Activated T-cell treated with anti-CD3 and anti-CD28 coated beads, Interleukin-2, amount 50 U/mL, for 4 hours (primary cell): ENCODE measurements at places on chromosomes 6 and 20. TPM values are rescaled to one million over a fixed set of nuclear protein-coding genes. Genes with fewer than 3 reads are reported as not detected.

NT5E gene
- total RNA-seq, result 18.4 TPM

- no peak for DNase-seq
These were observed 93.3 kb downstream of the PPP1R14C start for GRCh38 chr6:150236114-150236513.

GRCh38 chr6:84362193-84362821 is 134.9 kb upstream of the CEP162 start:
- no peak for DNase-seq

GRCh38 chr6:31877651-31878161 is 1.1 kb downstream of the SLC44A4 start:
- DNase-seq, result no peak

PI3 gene
- total RNA-seq, result 0.52 TPM

GRCh38 chr20:20847814-20848213 is 135.4 kb upstream of the RALGAPA2 start:
- DNase-seq, result no peak

GRCh38 chr20:36093025-36093803 is 61.3 kb upstream of the EPB41L1 start:
- DNase-seq, result peak; percentile 14

DNA sequence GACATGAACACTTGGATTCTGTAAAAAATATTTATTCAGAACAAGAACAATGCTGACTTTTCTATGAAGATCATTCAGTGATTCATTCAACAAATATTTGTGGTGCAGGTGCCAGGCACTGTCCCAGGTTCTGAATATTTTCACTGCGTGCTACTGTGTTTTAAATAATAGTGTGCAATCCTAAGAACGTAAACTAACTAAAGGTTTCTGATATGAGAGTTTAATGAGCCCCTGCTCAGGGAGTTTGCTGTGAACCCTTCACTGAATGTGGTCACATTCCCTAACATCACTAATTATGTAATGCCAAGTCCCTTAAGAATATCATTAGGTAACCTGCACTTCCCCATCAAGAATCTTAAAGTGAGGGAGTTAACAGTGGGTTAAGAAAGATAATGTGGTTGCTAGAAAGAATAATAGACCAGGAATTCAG is 1.7 kb upstream of the TMEM170B start:
- no peak for DNase-seq

C6orf163 gene
- total RNA-seq, result 1.0 TPM

- no peak for DNase-seq
These were observed 9.1 kb downstream of the GRIK2 start for GRCh38 chr6:101402622-101403031.

GPR63 gene
- total RNA-seq, result 0.63 TPM

WFDC5 gene
- total RNA-seq, result not detected

MOG gene
- not detected for total RNA-seq

DNA sequence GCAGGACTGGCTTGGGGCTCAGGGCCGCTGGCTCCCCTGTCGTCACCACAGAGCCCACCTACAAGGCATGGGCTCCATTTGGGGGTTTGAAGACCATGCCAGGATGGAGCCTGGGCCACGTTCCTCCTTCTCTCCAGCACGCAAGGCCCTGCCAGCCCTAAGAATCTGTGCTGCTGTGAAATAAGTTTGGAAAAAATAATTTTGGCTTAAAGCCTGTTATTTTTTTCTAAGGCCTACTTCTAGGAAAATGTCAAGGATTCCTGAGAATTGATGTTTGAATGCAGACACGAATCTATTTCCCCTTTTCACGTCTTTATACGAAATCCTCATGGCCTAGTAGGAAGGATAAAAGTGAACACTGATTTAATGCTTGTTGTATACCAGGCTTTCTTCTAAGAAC is 107.5 kb downstream of the LRFN2 start:
- DNase-seq, result no peak

CD24 gene
- total RNA-seq, result 1.7 TPM

GRCh38 chr6:31336896-31337496 is 20.0 kb downstream of the HLA-B start:
- no peak for DNase-seq

SYNCRIP gene
- total RNA-seq, result 283 TPM

MMP24OS gene
- total RNA-seq, result 23.1 TPM

DNA sequence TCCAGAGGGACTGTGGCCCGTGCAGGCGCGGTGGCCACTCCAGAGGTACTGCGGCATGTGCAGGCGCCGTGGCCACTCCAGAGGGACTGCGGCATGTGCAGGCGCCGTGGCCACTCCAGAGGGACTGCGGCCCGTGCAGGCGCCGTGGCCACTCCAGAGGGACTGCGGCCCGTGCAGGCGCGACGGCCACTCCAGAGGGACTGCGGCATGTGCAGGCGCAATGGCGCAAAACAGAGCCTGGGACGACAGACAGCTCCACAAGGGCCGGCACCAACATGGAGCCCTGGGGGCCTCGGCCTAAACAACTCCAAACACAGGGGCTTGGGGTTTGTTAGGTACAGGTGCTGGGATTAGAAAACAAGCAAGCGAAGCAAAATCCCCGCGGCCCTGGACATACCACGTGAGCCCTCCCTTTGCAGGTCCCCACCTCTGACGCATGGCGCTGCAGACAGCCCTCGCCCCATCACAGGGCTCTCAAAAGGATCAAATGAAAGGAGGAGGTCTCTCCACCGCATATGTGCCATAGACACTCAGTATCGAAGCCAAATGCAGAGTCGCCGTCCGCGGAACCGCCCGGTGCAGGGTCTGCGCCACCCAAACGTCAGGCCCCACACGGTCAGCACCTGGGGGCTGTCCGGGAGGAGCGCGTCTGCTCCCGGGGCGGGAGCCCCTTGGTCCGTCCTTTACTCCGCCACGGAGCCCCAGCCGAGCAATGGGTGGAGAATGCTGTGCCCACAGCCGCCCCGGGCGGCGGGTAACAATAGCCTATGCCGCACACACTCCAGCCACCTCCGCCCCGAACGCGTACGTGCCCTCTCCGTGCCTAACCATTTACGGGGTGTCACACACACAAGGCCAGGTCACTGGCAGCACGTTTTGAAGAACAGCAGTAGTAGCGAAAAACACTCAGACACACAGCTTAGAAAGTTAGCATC is 85.7 kb downstream of the TAF4 start:
- DNase-seq, result no peak

DNA sequence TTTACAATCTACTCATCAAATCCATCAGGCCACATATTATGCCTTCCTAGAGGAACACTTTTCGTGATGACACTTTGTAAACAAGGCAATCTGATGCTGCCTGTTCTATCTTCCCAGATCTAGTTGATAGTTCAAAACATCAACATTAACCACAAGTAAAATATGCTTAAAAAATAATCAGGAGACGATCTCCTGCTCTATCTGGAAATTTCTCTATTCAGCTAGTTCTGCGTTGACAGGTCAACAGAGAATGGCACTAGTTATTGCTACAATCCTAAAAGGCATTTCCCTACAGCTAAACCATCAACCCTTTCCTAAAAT is 2.1 kb downstream of the B4GALT5 start:
- DNase-seq, result no peak

DNA sequence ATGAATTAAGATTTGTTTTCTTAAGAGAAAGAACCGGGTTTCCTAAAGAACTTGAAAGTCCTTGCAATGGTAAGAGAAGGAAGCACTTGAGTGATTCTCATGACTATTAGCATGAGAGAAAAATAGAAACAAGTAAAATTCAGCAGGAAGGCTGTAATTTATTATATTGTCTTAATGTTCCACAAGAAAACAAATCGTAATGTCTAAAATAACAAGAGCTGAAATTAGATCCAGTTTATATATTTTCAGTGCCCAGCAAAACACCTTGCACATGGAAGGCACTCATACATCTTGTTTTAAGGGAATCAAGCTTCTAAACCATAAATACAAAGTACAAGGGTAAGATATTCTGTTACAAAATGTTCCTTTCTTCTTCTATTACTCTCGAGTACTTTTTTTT is 229.4 kb upstream of the PLN start:
- DNase-seq, result no peak

GRCh38 chr6:11396860-11397259 is 140.7 kb upstream of the TMEM170B start:
- no peak for DNase-seq

- DNase-seq, result no peak
These were observed 575 bp downstream of the WTAP start for GRCh38 chr6:159727717-159728445.

SPATS1 gene
- total RNA-seq, result not detected

DNA sequence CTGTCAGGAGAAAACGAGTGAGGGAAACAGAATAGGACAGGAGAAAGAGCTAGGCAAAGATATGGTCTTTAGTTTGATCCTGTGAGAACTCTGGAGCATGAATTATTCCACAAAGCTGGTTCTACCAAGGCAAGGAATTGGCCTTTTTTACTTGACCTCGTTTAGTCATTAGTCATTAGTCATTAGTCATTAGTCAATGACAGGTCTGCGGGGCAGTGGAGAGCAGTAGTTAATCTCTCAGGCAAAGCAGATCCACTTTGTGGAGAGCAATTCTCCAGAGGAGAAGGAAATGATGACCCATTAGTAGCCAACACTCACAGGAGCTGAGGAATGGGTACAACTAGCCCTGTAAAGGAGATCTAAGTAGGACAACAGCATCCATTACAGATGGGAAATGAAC is 22.0 kb upstream of the ABCC10 start:
- DNase-seq, result no peak

- DNase-seq, result no peak
These were observed 77.0 kb downstream of the MRPL14 start for GRCh38 chr6:44049989-44050871.

GRCh38 chr6:106792536-106793236 is 163.3 kb downstream of the QRSL1 start:
- no peak for DNase-seq

HSPA12B gene
- 0.08 TPM for total RNA-seq

- DNase-seq, result no peak
These were observed 163.2 kb downstream of the RALGAPA2 start for GRCh38 chr20:20549267-20549612.

LHFPL5 gene
- not detected for total RNA-seq

- DNase-seq, result no peak
These were observed 116.2 kb upstream of the MYL9 start for GRCh38 chr20:36425166-36425565.

DNA sequence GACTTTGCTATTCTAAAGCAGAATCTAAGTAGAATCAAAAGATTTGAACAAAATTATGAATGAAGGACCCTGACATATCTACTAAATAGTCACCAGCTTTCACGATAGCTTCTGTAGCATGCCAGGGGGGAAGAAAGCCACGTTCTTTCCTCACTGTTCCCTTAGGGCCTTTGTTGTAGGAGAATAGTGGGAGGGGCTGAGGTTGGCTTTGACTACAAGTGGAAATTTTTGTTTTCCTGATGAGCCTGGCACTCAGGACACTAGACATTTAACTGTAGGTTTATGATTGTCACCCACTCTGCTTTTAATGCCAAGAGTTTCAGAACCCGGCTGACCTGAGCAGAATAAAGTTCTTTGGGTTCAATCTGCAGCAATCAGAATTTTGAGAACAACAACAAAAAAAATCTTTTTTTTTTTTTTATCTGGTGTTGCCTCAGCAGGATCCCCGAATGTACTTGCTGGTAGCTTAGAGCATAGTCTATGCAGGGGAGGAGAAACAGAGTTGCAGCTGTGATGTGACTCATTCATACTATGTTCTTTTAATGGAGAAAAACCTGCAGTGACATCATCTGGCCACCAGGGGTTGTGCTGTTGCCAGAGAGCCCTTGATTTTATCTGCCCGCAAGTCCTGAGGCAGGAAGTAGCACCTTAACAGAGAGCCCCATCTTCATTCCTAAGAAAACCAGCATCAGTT is 38.5 kb downstream of the TPD52L1 start:
- peak; percentile 37 for DNase-seq

GRCh38 chr6:52909531-52909930 is at the start of gene GSTA3:
Gene GSTA3, minus strand, starts transcription at chr6:52909698. Its CDS starts 3,864 bp downstream, at chr6:52905834.
- no peak for DNase-seq

SLC17A1 gene
- total RNA-seq, result not detected

DNA sequence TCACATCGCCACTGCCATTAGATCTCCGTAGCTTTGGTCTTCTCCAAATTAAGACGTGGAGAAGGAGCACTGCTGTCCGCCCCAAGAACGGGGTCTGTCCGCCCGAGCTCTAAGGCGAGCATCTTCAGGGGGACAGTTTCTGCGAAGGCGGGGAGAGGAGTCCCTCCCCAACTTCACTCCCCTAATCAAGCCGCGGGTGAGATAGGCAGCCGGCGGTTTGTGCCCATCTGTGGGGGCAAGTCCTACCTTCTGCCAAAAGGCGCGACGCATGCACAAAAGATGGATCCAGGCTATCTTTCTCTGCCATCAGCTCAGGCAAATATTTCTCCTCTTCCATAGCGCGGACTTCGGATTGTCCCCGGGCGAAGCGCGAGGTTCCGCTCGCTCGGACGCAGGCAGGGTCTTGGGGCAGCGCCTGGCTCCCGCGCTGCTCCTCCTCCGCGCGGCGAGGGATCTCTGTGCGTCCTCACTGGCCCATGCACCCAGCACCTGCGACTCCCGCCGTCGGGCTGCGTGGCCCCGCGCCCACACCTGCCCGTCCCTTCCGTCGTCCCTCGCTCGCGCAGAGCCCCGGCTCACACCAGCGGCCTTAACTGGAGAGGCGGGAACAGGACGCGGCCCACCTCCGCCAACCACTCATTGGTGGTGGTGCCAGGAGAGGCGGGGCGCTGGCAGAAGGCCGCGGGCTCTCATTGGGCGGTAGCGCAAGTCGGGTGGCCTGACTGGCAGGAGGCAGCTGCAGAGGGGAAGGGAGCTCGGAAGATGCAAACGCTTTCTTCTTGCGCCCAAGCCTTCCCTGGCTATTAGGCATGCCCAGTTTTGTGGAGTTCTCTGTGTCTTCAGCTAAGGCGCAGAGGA is at the start of gene KHDRBS2:
KHDRBS2 (minus strand) TSS at position 614 of the 858 bp plus-strand sequence.
- no peak for DNase-seq

DNA sequence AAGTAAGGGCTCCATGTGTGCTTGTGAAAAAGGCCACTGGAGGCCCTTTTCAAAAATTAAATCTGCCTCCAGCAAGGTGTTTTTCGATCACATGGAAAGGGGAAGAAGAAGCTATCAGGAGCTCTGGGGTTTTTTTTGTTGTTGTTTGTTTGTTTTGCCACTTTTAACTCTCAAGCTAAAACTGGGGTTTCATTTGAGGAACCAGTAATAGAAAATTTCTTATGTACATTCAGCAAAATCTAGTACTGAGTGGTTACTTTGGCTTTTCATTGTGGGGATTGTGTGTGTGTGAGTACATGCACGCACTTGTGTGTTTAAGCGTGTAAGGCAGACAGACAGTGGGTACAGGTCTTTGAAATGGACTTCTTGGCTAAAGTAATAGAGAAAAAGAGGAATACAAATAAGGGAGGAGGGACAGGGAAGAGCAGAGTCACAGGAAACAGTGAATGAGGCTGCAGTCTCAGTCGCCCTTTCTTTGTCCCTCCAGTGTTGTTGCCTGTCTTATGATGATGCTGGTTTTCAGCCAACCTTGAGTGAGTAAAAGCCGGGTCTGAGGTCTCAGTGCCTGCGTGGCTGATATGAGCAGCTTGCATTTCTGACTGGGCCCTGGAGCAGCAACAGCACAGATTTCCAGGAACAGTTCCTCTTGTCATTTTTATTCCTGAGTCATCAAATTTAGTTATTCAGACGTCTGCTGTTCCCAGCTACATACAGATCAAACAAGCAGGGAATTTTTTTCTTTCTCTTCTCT is 26.2 kb downstream of the SLC16A10 start:
- peak; percentile 27 for DNase-seq
